ENCODE measurements at places on chromosomes 11 and 22.

- DNase-seq: peak; percentile 36
These were observed 61.7 kb downstream of the PARVB start for GRCh38 chr22:44085743-44086270.

DNA sequence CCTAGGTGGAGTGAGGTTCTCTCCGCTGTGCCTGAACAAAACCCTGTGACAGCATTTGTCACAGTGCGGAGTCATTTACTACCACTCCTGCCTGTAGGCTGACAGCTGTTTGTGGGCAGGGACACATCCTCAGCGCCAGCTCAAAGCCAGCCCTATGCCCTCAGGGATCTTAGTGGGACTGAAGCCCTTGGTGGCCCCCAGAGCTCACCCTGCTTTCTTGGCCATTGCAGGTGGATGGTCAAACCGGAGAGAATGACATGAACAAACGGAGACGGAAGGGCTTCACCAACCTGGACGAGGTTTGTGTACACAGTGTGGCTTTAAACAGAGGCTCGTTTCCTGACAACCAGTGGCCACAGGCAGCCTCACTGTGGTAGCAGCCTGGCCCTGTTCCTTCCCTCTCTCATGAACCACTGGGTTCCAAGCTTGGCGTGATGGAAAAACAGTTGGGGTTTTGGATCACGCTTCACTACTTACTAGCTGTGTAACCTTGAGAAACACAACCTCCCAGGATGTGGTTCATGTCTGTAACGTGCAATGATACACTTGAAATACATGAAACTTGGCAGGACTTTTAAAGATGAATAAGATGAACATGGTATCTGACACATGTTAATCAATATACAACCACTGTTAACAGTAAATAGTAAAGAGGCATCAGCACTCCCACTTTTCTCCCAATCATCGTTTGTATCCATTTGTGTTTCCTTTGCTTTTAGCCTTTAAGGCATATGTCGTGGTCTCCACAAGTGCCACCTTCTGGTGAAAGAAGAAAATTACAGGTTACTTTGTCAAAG lies 125.8 kb downstream of the MICAL2 start:
- DNase-seq: no peak

DNA sequence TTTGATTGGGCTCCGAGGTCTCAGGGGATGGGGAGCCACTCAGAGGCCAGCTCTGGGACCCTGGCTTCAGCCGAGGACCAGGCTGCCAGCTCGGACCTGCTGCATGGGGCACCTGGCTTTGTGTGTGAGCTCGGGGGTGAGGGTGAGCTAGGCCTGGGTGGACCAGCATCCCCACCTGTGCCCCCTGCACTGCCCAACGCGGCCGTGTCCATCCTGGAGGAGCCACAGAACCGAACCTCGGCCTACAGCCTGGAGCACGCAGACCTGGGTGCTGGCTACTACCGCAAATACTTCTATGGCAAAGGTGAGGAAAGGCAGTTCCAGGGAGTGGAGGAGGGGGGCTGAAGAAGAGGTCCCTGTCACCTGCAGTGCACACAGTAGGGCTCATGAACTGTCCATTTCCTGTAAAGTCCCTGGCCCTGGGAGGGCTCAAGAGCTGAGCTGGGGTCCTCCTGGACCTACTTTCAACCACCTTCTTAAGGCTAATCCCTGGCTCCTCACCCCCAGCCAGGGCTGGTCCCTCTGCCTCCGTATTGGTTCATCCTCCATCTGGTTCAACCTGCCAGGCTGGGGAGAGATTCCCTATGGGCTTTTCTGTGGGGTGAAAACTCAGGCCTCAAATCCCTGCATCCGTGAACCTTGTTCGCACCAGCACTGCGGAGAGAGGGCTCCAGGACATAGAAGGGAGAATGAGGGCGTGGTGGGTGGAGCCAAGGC lies 3.6 kb downstream of the SIPA1 start:
- DNase-seq: no peak

- DNase-seq: no peak
These were observed 94.8 kb downstream of the TEAD1 start for GRCh38 chr11:12768726-12769673.

DNA sequence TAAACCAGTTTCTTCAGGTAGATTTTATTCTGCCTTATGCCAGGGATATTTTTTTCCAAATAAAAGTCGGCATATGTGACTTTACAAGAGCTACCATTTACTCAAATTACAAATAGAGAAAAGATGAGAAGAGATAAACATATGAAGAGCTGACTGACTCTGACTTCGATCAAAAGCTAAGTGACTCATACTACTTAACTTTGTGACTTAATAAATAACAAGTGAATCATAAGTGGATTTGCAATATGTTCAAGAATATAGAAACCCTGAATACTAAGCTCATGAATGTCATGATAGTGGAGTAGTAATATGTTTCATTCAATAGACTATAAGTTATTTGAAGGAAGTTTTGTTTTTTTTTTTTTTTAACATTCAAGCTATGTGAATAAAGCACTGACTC lies 130.5 kb upstream of the ANO3 start:
- no peak for DNase-seq

DNA sequence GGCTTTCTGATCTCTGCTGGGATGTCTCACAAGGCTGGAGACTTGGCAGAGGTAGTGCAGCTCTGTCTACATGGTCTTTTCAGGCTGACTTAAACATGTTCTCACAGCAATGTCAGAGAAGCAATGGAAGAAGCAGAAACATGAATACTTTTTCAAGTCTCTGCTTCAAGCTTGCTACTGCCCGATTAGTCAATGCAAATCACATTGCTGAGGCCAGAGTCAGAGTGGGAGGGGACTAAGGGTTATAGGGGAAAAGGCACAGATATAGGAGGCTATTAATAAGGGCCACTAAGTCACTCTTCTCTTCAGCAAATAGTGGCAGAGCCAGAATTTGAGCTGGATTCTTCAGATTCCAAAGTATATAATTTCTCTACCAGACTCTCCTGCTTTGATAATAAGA lies 390.5 kb downstream of the TMEM135 start:
- no peak for DNase-seq

DNA sequence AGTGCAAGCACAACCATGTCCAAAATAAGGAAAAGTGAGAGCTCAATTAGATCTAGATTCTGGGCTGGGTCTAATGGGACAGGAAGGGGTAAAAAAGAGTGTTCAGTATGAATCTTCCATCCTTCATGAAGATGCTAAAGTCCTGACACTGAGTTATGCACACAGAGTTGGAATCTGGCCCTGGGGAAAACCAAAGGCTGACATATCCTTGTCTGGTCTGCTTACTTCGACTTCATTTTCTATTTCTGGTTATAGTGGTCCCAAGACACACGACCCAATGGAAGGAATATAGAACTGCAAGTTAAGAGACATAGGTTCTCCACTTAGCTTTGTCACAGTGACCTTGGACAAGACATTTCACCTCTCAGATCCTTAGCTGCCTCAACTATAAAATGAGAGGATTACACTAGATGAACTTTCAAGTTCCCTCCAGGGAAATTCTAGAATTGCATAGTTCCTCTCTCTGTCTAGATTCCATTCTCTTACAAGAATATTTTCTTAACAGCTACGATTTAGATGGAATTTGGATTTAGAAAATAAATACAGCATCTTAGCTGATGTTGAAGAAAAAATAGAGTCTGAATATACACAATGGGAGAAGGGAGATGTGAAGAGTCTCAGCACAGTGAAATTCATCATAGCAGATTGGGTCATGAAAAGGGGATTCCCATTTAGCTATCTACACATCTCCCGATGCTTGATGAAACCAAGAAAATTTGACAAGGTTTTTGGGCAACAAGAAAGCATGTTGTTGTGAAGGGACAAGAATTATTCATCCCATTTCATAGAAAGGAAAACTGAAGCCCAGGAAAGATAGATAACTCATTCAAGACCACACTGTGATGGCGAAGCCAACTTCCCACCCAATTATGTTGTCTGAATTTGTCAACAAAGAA lies 3.3 kb downstream of the BLID start:
- DNase-seq: no peak

DNA sequence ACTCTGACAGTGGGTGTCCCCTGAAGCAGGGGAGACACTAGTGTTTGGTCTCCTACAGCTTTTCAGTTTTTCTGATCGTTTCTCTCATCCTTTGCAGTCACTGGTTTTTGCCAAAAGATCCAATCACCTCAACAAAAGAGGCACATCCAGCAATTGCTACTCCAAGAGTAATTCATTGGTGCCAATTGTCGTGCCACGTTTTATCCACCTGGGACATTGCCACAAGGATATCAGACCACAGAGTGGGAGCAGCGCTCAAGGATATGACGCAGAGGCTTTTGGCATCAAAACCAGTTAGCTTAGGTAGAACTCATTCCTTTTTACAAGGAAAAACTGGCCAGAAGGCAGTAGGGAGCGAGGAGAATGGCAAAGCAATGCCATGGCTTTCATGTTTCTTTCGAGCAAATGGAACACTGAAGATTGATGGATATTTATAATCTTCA lies 40.9 kb upstream of the BLID start:
- no peak for DNase-seq

DNA sequence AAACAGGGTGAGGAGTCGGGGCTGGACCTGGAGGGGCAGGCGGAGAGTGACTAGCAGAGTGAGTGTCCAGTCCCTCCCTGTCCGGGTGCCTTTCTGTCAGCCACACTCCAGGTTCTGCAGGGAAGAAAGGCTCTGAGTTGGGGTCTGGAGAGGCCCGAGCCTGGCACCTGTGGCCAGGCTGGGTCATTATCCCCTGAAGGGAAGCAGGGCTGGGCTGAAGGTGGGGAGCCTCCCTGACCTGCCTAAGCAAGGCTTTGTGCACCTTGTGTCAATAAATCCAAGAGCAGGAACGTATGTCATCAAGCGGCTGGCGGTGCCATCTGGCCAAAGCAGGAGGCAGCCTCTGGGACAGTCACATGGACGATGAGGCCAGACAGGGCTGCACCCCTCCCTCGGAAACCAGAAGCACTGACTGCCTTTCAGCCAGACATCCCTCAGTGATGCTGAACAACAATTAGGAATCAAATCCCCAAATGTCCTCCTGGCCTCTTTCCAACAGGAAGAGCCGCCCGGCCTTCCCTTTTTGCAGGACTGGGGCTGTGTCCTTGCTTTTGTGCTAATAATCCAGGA lies 73.9 kb upstream of the FGF3 start:
- peak; percentile 82 for DNase-seq

- no peak for DNase-seq
These were observed 39.8 kb downstream of the MPPED2 start for GRCh38 chr11:30546334-30546733.

GRCh38 chr22:32142600-32142999 lies 16.5 kb downstream of the C22orf42 start:
- DNase-seq: no peak

DNA sequence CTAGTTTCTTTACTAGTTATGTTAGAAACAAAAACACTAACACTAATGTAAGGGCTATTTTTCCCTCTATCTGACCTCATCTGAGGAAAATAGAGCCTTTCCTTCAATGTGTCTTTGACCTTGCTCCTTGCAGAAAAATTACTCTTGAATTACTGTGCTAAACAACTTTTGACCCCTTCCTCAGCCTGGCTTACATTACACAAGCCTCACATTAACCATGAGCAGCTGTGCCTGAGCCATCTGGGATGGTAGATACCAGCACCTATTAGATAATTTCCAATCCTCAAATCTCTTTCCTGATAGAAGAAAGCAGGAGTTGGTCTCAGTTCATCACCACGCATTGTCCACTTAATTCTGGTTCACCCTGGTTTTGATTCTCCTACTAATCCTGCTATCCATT lies 134.4 kb upstream of the NCAM1 start:
- no peak for DNase-seq

DNA sequence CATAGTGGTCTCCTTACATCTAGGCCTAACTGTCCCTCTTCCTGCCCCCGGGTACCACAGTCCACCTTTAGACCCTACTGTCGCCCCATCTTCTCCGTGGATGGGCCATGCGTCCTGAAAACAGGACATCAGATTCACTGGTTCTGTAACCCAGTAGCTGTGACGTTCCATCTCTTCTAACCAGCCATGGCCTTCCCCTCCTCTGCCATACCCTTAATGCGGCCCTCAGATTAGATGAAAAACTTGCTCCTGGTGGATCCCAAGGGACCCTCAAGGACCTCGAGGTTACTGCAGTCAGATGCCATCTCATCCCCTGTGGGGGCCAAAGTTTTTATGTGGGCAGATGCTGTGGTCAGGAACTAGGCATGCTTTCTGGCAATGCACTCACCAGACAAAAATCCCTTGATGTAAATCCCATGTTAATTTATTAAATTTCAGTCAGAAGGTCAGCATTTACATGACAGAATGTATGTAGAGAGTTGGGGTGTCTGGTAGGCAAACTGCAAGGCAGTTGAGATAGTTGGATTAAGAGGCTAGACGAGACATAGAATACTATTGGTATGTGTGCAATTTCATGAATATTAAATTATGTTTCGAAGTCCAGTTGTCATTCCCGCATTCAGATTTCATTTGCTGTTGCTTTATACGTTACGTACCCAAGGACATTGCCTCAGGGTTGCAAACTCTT lies 64.3 kb downstream of the WNT11 start:
- DNase-seq: no peak

DNA sequence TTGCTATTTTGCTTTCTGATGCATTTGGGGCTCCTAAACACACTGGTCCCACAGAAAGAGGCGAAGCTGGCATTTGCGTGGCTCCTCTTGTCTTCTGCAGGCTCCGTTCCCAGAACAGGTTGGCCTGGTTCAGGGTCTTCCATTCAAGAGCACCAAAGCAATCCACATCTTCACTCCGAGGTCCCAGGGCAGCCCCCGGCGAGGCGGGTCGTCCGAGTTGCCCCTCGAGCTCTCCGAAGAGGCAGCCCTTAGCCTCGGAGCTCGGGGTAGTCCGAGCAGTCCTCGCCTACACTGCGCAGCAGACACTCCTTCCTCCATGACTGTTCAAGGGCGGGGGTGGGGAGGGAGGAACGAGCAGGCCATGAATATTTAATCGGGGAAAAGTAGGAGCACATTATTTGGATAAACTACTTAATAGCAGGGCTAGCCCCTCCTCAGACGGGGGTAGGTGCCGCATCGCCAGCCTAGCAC lies 321.3 kb downstream of the BLID start:
- no peak for DNase-seq

GRCh38 chr11:37595845-37596244 lies 997.8 kb upstream of the RAG2 start:
- DNase-seq: no peak

DNA sequence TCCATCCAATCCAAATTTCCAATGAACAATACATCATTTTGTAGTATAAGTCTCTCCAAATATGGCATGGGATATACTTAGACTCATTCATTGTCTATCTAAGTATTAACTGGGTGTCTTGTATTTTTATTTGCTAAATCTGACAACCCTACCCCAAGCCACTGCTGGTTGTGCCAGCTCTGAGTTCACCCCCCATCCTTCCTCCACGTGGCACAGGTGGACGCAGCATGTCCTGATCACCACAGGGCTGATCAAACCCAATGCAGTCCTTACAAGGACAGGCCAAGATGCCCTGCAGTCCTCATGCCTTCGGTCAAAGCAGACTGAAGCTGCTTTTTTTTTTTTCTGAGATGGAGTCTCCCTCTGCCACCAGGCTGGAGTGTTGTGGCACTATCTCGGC lies 62.8 kb downstream of the SYN3 start:
- no peak for DNase-seq

- no peak for DNase-seq
These were observed 71.0 kb downstream of the SYN3 start for GRCh38 chr22:32987081-32987631.

GRCh38 chr22:46752286-46752987 lies 10.0 kb upstream of the TBC1D22A start:
- no peak for DNase-seq

All from Peyer's patch (tissue), 4 donors.